ENCODE measurements at places on chromosomes 7 and 10.

DNA sequence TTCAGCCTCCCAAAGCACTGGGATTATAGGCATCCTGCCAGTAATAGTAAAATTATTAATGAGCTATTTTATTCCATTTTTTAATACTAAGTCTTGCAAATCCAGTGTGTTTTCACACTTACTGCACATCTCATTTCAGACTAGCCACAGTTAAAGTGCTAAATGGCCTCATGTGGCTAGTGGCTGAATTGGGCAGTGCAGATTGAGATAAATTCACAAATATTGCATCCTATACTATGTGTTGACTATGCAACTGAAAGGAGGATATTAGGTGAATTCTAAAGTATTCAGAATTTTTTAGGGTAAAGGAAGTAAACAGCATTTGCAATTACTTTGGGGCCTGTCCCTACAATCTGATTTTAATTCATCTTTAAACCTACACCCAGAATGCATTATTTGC lies 10.2 kb downstream of the APBB1IP start:
- no peak for DNase-seq

DNA sequence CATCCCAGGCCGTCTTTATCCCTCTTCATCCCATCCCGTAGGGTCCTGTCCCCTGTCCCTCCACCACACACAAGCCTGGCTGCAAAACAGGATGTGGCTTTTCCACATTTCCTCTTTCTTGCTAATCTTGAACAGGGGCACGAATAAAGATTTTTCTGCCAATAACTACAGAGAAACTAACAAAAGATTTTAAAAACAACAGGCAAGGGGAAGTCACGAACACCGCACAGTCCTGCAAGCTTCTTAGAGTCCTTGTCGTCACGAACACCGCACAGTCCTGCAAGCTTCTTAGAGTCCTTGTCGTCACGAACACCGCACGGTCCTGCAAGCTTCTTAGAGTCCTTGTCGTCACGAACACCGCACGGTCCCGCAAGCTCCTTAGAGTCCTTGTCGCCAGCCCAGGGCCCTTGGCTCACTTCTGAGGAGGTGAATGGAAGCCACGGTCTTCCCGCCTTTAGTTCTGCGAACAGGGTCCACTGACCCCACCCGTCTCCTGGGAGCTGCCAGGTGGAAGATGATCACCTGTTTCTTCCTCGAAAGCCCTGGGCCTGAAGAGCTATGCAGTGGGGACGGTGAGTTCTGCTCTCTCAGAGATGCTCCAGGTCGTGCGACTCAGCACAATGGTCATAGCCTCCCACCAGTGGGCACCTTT lies 10.3 kb upstream of the INSIG1 start:
- no peak for DNase-seq

- no peak for DNase-seq
Observed at GRCh38 chr7:57404967-57405421, 45.0 kb upstream of the ZNF716 start.

GRCh38 chr7:34382166-34382893 lies 275.7 kb upstream of the NPSR1 start:
- no peak for DNase-seq

- DNase-seq, result no peak
Observed at GRCh38 chr7:112067632-112068540, 138.3 kb downstream of the DOCK4 start.

- no peak for DNase-seq
Observed at GRCh38 chr7:22219036-22219435, 137.9 kb downstream of the RAPGEF5 start.

DNA sequence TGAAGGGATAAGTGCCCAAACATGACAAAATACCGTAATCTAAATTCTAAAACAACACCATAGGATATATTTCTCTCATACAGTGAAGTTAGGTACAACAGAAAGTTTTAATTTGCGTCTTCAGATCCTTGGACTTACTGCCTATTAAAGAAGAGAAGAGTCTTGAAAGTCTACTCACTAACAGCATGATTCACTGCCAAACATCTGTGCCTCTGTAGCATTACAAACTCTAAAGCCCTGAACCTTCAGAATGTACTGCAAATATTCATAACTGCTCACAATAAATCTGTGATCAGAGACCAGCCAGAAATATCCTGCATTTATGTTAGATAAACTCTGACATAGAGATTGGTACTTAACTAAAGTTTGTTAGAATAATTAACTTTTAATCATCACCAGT lies 365.3 kb downstream of the PARD3 start:
- no peak for DNase-seq

DNA sequence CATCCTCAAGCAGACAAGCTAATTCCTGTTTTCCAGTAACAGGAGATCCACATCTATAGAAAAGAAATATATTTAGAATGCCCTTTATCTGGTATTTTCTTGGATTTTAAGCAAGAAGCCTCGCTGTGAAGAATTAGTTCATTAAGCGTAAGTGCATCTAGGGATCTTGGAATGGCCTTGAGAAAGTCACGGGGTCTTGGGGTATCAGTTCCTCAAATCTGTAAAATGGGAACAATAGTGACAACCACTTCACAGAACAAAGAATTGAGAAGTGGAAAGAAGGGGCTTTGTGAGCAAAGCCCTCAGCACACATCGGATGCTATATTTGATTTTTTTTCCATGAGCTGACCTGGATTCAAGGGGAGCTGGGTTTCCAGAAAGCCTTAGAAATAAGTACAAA lies 32.3 kb upstream of the WDFY4 start:
- peak; percentile 61 for DNase-seq

- peak; percentile 62 for DNase-seq
Observed at GRCh38 chr10:72328045-72328828, 26.5 kb downstream of the DNAJB12 start.

- DNase-seq, result no peak
Observed at GRCh38 chr10:63434866-63435854, 30.6 kb downstream of the JMJD1C start.

GRCh38 chr7:95322396-95322795 lies 1.9 kb downstream of the PON1 start:
- no peak for DNase-seq

- DNase-seq, result no peak
Observed at GRCh38 chr7:148332191-148333186, 258.1 kb upstream of the C7orf33 start.

DNA sequence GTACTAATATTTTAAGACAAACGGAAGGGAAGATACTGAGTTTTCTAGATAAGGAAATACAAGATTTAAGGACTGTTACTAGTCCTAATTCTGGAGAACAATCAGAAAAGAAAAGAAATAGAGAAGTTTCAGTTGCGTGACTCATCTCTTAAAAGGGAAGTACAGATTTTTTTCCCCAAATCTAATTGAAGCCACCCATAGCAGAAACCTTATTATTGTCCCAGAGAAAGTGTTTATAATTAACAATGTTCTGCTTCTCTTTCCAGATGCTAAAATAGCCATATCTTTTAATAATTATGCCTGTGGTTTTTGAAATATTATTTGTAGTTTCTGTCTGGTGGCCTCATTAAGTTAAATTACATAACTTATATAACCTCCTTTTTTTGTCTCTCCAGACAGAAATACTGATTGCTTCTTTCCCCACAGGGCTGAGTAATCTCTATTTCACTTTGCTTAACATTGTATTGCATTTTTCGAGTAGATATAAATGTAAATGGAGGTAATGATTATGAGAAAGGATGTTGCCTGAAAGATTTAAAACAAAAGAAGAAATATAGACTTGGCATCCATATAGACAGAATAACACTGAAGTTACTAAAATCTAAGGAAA lies 240.7 kb upstream of the MBL2 start:
- peak; percentile 59 for DNase-seq

GRCh38 chr10:50529660-50530059 lies 94.1 kb downstream of the SGMS1 start:
- DNase-seq, result no peak

DNA sequence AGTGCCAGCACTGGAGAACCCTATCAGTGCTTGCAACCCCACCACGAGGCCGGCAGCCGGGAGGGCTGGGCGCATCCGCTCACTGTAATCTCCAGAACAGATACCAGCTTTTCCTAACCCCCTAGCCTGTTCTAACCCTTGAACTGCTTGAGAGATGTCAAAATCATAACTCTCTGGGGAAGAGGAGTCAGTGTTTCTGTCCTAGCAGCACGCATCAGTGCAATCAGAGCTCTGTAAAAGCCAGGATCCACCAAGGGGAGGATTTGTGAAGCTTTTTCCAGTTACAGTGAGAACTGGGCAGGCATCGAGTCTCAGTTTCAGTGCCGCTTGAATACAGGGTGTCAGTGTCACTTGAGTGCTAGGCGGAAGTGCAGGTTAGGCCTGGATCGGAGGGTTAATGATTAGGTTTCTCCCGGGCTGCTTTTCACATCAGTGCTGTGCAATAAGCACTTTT lies 104.5 kb upstream of the INSYN2A start:
- DNase-seq, result no peak

GRCh38 chr10:75140246-75140645 lies 28.8 kb downstream of the SAMD8 start:
- DNase-seq, result no peak

GRCh38 chr7:117411539-117411938 lies 15.8 kb downstream of the ASZ1 start:
- no peak for DNase-seq

DNA sequence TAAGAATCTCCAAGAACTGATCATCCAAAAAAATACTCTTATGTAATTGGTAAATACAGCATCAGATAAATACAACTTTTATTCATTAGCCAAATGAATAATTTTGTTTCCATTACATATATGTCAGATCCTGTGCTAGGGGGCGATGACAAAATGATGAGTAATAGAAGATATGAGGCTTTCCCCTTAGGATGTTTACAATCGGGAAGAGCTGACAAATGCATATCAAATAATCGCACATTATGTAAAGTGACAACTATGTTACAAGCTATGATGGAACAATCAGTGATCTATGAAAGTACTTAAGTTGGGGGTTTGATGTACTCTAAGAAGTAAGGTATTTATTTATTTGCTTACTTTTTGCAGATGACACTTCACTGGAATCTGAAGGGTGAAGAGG lies 465.6 kb upstream of the VSTM2A start:
- DNase-seq, result no peak

DNA sequence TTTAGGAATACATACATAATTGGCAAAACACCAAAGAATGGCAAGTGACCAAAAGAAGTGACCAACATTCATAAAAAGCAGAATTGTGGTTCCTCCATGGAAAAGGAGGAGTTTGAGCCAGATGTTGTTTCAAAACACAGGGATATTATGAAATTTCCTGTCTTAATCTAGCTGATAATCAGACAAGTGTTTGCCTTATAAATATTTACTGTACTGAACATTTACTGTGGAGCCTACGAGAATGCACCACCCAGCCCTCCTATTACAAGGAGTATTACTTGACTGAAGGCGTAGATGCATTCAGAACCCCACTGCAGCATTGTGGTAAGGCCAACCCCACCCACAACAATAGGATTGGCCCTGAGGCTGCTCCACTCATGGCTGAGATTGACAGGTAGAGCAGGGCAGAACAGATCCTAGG lies 118.9 kb downstream of the AKR1D1 start:
- peak; percentile 34 for DNase-seq

DNA sequence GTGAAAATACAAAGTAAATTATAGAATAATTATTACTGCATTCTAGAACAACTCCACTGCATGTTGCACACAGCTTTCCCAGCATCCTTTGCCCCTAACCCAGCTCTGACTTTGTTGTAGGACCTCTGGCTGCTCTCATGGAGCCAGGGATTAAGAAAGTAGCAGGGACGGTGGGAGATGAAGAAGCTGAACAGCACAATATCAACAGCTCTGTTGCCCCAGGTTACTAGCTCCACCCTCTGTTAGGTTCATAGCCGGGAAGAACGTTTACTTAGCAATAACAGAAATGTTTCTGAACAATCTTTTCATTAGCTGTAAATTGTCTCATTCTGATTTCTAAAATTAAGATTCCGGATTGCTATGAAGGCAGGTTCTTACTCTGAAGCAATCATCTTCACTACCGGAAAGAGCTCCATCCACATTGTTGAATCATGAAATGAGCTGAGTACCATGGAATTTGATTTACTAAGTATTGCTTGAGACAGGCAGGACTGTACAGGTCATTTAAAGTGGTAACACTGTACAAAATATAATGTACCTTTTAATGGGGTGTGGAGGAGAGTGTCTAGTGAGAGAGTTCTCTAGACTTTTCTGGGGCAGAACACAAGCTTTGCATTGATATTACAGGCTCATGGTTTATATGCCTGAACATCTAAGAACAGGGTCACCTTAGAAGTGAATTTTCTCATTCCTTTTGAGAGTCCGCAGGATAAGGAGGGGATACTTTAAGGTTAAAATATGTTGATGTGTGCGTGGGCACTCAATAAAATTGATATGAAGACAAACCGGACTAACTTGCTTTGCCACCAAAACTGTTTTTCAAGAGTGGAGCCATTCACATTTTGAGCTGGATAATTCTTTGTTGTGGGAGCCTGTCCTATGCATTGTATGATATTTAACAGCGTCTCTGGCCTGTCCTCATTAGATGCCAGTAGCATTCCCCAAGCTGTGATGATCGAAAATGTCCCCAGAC lies 20.8 kb upstream of the RAB18 start:
- DNase-seq, result no peak

DNA sequence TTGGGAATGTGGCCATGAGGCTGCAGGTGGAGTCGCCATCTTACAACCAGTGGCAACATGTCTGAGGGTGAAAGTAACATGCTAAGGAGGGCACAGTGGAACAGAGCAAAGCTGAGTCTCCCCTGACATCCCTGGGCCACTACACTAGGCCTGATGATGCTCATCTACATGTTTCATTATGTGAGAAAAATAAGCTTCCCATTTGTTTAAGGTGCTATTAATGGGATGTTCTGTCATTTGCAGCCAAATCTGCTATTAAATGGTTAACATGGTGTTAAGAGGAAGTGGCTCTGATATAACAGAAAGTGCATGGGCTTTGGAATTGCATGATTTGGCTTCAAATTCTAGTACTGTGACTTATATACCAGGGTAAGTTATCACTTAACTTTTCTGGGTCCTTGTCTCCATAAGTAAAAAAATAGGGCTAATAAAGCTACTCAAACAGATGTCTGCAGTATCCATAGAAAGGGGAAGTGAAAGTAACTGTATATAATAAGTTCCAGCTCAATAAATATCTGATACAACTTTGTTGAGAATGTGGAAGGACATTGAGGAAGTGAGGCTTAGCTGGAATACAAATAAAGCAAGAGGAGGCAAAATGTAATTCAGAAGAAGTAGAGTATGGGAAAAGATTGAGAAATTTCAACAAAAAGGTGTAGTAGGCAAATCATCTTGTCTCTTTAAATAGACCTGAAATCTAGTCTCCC lies 158.9 kb downstream of the RTKN2 start:
- DNase-seq, result peak; percentile 73

DNA sequence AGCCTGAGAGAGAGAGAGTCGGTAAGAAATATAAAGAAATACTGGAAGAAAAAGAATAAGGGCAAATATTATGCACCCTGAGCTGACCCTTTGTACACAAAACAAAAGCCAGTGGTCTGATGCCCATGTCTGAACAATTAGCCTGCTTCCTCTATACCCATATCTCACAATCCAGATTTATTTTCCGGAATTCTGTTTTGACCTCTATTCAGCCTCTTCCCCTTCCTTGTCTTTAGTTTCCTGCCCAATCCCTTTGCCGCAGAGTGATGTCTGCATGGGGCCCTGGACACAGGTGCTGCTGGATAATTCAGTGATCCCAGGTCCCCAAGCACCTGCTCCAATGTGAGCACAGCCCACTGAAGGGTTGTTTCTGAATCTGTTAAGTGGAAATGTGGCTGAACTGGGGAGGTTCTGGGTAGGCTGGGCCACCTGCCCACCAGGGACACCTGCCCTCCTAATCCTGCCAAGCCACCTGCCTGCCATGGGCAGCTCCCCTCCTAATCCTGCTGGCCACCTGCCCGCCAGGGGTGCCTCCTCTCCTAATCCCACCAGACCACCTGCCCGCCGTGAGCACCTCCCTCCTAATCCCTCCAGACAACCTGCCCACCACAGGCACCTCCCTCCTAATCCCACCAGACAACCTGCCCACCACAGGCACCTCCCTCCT lies 23.0 kb downstream of the ADGRA1 start:
- DNase-seq, result no peak
